ENCODE measurements at places on chromosomes 5 and 9.

DNA sequence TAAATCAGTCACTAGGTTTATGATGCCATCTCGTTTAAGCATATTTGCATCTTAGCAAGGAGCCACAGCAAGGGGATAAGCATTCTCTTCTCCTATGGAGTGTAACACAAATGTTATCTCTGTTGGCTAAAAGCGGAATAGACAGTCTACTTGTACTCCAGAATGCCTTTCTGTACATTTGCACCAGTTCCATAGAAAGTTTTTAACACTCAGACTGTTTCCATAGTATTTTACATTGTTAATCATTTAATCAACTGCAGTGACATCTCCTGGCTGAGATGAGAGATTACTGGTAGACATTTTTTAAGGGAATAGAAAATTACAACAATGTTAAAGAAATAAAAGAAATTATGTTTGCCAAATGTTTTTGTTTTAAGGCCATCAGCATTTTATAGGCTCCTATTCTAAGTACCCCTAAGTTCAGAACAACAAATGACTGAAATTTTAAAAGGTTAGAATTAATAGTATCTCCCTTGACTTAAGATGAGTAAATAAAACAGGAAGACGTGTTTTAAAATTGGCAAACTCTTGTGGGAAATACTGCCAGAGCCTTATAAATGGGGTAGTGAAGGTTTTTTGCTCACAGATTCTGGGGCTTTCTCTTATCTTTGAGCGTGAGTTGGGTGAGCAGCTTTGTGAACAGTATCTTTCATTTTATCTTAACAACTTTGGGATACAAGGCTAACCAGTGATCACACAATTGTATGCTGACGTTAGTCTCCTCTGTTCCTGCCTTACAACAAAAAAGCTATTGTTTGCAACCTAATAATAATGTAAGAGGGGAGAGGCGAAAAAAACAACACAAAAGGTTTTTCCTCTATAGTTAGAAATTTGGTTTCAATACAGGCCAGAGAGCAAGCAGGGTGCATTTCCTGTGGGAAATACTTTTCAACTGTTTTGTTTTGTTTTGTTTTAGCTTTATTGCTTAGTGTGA lies 294.3 kb downstream of the FBXL7 start:
- no peak for DNase-seq

- DNase-seq, result no peak
These were observed 7.5 kb downstream of the LHX6 start for GRCh38 chr9:122221183-122221811.

- DNase-seq, result no peak
These were observed 29.2 kb downstream of the EXOC3 start for GRCh38 chr5:472076-472655.

DNA sequence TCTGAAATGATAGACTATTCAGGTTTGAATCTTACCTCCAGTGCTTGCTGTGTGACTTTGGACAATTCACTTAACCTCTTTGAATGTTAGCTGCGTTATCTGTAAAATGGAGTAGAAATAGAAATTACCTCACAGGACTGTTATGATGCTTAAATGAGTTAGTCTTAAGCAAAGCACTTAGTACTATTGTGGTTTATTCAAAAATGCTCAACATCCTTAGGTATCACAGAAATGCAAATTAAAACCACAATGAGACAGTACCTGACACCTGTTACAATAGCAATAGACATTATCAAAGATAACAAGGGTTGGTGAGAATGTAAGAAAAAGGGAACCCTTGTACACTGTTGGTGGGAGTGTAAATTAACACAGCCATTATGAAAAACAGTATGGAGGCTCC lies 77.6 kb upstream of the FREM1 start:
- DNase-seq, result no peak

DNA sequence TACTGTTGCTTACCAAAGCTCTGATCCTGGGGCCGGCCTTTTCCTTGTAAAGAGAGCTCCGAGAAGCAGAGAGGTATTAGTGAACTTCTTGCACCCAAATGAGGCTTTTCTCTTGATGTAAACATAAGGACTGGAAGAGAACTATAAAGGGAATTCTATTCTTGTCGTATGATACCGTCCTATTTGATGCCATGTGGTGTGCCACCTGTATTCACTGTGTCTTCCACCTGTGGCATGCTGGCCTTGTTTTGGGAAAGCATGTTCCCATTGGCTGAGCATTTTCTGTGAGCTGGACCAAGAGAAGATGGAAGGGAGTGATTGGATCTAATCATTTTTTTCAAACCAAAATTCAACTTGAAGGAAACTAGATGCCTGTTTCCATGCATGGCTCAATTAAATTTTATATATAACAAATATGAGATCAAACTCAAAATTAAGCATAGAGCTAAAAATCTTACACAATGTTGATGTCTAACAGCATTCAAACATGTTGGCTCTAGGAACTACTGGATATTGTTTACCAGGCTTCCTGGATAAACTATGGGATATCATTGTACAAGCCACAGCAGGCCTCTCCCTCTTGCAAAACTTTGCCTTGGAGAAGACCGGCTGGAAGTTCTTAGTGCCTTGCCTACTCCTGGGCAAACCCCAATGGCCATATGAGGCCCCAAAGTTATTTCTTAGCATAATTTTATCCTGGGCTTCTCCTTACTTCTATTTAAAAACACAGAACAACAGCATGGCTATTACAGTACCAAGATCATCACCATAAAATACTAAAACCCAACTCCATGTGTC lies 115.3 kb downstream of the TSSK1B start:
- no peak for DNase-seq

DNA sequence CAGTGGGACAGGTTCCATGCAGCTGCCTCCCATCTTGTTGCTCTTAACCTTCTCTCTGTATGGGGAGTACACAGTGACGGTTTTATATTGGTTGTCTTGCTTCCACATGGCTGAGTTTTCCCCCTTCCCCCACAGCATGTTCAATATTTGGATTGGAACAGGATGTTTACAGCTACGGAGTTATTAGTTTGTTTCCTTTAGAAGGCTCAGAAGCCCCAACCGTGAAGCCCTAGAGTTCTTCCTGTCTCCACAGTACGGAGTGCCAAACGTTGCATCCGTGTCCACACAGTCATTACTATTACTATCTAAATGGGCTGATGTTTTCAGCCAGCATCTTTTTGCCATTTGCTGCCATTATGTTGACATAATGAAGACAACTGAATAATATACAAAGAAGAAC lies 277.5 kb downstream of the MARCHF11 start:
- no peak for DNase-seq

DNA sequence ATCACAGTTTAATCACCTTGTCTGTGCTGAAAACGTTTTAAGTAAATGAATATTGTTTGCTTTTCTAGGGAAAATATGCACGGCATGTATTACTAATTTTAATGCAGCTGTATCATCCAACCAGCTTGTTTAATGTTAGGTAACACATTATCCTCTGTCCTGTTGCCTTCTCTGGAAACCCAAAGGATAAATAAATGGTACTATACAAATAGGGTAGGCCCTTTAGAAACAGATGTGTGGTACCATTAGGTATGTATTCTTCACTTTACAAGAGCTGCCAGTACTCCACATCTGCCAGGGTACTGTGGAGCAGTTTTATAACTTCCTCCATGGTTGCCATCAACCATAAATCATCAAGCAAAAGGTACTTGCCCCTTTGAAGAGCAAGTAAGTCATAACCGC lies 42.9 kb downstream of the FAF2 start:
- DNase-seq, result no peak

- DNase-seq, result no peak
These were observed 43.5 kb upstream of the PCAT7 start for GRCh38 chr9:94511134-94511954.

DNA sequence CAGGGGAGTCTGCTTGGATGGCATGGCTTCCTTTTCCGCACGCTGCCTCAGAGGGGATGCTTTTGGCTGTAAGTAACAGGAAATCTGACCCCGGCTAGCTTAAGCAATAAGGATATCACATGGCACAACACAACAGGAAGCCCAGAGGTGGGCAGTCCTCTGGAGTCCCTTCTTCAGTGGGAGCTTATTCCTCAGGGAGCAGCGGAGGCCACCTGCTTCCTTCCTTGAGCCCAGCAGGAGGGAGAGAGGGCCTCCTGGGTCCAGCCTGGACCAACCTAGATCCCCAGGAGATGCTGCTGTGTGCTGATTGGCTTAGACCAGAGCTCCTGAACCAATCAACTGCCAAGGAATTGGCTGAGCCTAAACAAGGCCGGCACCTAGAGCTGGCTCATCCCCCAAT lies 66.3 kb downstream of the C9orf50 start:
- no peak for DNase-seq

- no peak for DNase-seq
These were observed 149.9 kb upstream of the MAP1B start for GRCh38 chr5:71957292-71957898.

DNA sequence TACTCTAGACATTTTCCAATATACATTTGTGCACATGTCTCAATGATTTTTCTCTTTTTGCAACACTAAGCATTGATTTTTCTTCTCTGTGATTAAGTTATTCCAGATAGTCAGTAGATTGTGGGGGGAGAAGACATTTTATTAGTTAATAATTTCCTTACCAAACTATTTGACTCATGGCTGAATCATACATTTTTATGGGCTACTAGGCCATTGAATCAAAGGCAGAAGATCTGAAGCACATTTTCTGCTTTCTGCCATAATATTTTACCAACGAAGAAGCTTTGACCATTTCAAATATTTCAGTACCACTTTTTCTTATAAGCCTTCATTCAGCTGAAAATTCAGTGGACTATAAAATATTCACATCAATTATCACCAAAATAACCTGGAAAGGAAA lies 175.6 kb downstream of the IRX2 start:
- no peak for DNase-seq

DNA sequence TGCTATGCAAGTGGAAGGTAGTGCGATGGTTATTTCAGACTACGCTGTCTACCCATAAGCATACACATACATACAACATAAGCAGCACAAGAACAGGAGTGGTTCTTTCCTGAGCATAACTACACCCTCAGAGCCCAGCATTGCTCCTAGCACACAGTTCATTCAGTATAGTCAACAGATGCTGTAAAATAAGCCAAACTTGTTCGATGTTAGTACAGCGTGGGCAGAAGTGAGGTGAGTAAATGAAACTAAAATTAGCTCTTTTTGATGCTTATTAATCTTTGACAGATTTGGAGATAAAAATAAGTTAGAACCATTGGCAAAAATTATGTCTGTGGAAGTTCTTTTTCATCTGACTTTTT lies 47.8 kb downstream of the S1PR3 start:
- DNase-seq, result no peak
